ENCODE measurements at places on chromosomes 4 and X. TPM values are rescaled to one million over a fixed set of nuclear protein-coding genes. Genes with fewer than 3 reads are reported as not detected.
A peak's percentile ranks its signal among the peaks of the same experiment; 100 is the strongest.

Gene POU3F4
- not detected for total RNA-seq

Gene TLR8
- total RNA-seq: not detected

GRCh38 chr4:138790706-138791340 is 224.8 kb upstream of the NOCT start:
- no peaks in the 10 kb centered on the region for H3K27me3 ChIP-seq
- no peak overlapping the region for H3K27ac ChIP-seq
- H3K36me3 ChIP-seq: no peaks in the 10 kb centered on the region
- no peak overlapping the region for H3K4me3 ChIP-seq

DNA sequence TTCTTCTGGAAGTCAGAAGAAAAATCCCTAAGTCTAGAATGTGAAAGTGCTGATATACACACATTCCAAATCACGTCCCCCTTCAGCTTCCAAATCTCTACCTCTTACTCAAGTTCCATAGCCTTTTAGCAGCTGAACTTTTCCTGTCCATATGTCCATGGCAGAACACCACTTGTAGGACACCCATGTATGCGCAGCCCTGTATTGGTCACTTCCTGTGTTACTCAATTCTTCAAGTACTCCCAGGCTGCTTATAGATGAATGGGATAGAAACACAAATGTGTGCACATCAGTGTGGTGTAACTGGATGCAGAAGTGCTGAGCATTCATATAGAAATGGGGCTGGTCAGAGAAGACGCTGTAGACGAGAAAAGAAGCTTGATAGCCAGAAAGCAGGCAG is 18.8 kb downstream of the SRPX2 start:
- no peak for DNase-seq
- H3K27ac ChIP-seq: no peak overlapping the region
- H3K4me1 ChIP-seq: no peaks in the 10 kb centered on the region
- no peak overlapping the region for H3K4me3 ChIP-seq
- no peaks in the 10 kb centered on the region for H3K36me3 ChIP-seq

- no peak for DNase-seq
- no peaks in the 10 kb centered on the region for H3K27me3 ChIP-seq
- H3K4me1 ChIP-seq: peaks cover 27% of the 10 kb centered on the region
- H3K27ac ChIP-seq: no peak overlapping the region
- peaks cover 44% of the 10 kb centered on the region for H3K36me3 ChIP-seq
These were observed 85.6 kb downstream of the ANTXR2 start for GRCh38 chr4:79987401-79987800.

DNA sequence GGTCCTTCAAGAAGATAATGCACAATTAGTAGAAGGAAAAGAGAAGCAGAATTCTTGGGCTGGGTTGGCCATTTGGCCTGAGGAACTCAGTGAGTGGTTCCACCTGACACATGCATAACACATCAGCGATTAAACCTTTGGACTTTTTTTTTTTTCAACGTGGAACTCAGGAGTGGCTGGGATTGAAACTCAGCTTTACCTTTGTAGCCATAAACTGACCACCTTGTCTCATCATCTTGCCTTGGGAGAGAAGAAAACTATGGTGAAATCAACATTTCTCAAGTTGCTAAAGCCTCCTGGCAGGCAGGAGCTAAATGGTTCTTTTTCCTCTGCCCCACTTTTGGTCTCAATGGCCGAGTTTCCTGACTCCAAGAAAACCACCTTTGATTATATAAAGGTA is 16.3 kb downstream of the PTTG2 start:
- no peaks in the 10 kb centered on the region for H3K27me3 ChIP-seq
- peak overlapping the region; percentile 40 for H3K27ac ChIP-seq
- peaks cover 30% of the 10 kb centered on the region for H3K4me1 ChIP-seq
- peak overlapping the region; percentile 71 for H3K4me3 ChIP-seq
- DNase-seq: no peak

All from activated T-helper 1 cell treated with anti-CD3 and anti-CD28 coated beads, Interleukin-12 subunit alpha, Interleukin-12 subunit beta, Interleukin-2, Interleukin-4 antibody, amounts not matched to agents 30 ng/mL and 10 ng/mL and 1 ng/mL, durations not matched to agents 14 hours and 24 hours and 36 hours (primary cell).